ENCODE measurements at places on chromosomes 11 and 22.

GRCh38 chr11:66100272-66101065 lies 30.4 kb downstream of the PACS1 start:
- DNase-seq: no peak

DNA sequence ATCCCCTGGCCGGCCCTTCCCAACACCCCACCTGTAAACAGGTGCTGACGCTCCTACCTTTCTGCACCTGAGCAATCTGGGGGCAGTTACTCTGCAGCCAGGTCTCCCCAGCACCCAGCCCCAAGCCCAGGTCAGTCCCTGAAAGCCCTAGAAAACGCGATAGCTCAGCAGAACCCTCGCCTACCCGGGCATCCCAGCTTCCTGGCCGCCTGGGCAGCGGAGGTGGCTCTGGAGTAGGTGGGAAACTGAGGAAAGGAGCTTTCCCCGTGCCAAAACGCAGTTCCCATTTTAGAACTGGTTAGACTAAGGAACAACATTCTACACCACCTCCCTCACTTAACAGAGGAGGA lies 445 bp downstream of the SYTL2 start:
- no peak for DNase-seq

DNA sequence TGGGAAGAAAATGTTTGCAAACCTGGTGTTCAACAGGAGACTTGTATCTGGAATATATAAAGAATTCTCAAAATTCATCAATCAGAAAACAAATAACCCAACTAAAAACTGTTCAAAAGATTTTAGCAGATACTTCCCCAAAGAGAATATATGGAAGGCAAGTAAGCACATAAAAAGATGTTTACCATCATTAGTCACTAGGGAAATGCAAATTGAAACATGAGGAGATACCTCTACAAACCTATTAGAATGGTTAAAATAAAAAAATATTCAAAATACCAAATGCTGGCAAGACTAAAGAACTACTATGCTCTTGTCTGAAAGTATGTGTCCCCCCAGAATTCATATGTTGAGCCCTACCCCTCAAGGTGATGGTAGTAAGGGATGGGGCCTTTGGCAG lies 8.6 kb downstream of the EXPH5 start:
- DNase-seq: no peak

GRCh38 chr22:43136255-43136654 lies 6.9 kb downstream of the MCAT start:
- no peak for DNase-seq

GRCh38 chr11:125516245-125516644 lies 20.2 kb upstream of the FEZ1 start:
- no peak for DNase-seq

- no peak for DNase-seq
Measured at GRCh38 chr11:11032066-11032465, 174.2 kb upstream of the ZBED5 start.

DNA sequence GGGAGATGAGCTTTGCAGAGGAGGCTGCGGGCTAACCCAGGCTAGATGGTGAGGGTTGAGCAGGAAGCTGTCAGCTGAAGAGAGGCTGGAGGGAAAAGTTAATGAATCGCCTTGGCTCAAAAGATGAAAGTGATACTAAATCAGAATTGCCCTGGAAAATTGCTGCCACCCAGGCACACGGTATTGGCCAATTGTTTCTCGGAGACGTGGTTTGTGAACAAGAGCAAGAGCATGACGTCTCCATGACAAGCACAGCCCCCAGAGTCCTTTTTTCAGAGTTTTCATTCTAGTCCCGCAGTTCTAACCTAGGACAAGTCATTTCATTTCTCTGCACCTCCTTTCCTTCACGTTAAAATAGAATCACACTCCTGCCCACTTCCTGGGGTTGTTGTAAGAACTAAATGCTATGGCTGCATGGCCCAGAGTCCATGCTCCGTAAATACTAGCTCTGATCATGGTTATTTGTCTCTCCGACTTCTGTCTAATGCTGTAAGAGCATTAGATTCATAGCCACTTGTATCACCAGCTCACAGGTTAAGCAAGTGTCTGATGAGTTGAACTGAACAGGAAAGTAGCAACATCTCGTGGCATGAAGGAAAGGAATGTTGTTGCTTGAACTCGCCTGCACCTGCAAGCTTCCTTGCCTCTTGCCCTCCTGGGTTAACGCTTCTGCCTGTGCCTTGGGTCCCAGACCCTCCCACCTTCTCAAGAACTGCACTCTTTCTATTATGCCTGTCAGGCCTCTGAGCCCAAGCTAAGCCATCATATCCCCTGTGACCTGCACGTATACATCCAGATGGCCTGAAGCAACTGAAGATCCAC lies 33.8 kb upstream of the NUP50 start:
- no peak for DNase-seq

DNA sequence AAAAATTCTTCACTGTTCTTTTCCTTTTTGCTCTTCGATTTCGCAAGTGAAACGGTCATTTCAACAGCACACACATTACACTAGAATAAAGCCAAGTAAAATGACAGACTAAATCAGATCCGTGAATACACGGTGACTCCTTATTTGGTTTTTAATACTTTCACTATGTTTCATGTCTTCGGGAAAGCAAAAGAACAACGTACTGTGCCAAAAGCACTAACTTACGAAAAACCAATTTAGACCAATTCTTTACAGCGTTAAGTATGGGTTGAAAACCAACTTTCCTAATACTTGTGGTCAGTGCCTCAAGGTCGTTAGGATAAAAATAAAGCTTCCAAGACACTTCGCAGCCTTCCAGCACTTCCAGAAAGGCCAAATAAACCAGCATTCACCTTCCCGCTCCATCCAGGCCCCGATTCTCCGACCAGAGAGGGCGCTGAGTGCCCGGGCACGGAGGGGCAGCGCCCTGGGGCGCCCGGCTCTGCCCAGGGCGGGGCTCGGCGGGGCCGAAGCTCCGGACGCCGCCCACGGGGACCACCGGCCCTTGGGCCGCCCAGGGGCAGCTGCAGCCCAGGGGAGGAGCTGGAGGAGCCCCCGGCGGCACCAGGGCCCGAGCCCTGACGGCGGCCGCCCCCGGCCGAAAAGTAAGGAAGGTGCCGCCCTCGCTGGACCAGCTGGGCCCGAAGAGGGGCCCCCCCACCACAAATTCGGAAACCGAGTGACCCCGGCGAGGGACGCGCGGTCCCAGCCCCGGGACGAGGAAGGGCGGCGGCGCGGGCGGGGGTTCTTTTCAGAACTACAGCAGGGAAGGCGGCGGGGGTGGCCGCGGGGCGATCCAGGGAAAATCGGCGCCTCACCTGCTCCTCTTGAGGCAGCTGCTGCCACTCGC lies 499 bp downstream of the ATL3 start:
- DNase-seq: peak; percentile 81

GRCh38 chr11:13907678-13908077 lies 54.8 kb upstream of the SPON1 start:
- no peak for DNase-seq

- DNase-seq: no peak
Measured at GRCh38 chr22:20304646-20305045, 15.2 kb downstream of the DGCR6L start.

- DNase-seq: no peak
Measured at GRCh38 chr11:71443736-71444445, 4.3 kb downstream of the DHCR7 start.

GRCh38 chr11:85663080-85663752 lies 1.7 kb downstream of the CREBZF start:
- DNase-seq: no peak

GRCh38 chr11:130825561-130825960 lies 90.7 kb downstream of the SNX19 start:
- DNase-seq: no peak

DNA sequence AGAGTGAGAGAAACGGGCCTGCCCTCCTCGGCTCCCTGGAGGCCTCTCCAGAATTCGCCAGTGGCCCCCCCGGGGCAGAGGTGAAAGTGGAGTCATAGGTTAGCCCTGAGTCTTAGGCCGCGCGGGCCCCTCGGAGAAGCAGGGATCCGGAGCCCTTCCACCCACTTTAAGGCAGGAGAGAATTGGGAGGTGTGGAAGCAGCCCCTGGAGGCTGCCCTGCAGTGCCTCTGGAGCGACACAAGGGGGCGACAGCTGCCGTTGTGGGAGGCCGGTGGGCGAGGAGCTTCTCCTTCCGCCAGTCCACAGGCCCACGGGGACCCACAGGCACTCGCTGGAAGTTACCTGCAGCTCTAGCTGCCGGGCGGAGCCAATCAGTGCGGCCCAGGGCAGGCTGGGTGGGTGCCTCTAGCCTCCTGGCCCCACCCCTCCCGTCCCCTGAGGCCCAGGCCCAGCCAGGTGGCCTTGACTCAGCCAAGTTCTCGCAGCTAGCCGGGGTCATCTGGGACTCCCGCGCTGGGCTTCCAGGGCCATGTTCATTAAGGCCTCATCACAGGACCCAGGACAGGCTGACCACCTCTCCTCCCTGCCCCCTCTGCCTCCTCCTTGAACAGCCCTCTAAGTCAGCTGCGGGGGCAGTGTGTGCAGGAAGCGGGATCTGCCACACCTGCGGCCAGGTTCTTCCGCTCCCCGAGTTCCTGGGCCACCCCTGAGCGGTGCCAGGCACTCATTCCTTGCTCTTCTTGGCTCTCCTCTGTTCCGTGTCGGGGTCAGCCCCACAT lies 5.0 kb downstream of the DGKZ start:
- DNase-seq: peak; percentile 76

DNA sequence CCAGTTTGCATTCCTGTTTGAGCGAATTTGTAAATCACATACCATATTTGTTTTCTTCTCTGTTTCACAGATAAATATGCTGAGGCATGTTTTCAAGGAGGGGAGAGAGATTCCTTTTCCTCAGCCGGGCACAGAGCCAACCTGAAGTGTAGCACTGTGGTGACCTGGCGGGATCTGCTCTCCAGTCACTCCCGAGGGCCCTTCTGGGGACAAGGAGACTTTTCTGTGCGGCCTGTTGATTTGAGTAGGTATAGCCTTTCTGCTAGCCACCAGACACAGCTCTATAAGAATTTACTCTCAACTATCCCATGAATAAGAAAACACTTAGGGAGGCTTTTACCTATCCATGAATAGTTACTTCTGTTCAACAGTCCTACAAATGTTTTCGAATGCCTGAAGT lies 63.5 kb upstream of the FDX1 start:
- no peak for DNase-seq

- DNase-seq: no peak
Measured at GRCh38 chr11:118608360-118609227, 1.2 kb downstream of the PHLDB1 start.
